ENCODE measurements at places on chromosomes 7 and 10.

DNA sequence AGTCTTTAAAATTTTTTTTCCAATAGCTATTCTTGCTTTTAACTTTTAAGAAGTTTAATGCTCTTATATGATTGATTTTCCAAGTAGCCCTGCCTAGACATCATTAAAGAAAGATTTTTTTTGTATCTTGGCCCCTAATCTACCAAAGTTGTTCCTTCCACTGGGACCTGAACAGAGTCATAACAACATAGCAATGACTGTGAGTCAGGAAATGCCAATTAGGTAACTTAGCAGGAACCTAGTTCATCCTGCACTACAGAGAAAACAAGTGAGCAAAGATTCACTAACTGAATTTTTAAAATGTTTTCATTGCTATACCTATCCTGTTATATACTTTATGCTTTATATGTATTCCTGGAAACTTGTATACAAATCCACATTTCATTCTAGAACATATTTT is 284.7 kb downstream of the BICC1 start:
- no peak for DNase-seq

DNA sequence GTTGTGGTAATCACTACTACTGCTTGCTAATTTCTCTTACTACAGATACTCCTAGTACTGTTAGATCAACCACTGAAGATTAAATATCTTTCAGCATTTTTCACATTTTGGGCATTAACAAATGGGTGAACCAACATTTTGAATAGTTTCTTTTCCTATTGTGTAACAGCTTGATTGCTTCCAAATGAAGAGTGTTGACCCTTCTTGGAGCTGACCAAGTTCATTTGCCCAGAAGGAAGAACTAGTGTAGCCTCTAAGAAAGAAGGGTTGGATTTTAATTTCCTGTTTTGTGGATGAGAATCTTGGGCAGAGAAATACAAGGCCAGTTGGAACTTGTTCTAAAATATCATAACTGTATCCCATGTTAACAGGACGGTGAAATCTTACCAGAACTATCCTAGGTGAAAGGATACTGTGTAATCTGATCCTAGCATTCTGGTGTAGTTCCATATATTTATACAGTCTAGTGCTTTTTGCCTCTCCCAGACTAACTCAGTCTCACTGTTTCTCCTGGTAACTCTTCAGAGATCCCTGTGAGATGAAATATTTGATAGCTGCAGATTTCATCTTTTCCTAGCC is 37.3 kb downstream of the SND1 start:
- no peak for DNase-seq

DNA sequence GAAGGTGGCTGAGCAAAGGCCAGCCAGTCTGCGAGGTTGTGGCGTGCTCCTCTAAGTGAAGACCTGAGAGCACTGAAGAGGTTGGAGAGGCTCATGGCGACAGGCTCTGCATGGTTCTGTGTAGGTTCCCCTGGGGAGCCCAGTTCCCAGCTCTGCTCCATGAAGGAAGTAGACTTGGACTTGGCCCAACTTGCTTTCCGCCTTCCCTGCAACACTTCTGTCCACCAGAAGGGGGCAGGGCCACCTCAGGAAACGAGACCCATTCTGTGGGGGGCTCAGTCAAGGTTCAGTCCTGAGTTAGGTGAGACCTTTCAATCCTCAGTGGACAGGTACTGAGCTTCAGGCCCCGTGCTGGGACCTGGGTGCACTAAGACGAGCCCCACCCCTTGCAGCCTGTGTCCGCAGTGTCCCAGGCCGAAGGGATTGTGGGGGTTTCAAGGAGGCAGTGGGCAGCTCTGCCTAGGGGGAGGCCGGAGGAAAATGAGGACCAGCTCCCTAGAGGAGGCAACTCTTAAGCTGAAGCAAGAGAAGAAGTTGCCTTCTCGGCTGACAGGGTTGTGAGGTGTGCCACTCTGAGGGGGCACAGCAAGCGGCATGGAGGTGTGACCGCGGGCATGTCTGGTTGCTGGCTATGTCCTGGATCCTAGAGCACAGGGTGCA is 15.0 kb upstream of the PCBD1 start:
- no peak for DNase-seq

- no peak for DNase-seq
These were observed 69.4 kb downstream of the FAM53B start for GRCh38 chr10:124674768-124675222.

DNA sequence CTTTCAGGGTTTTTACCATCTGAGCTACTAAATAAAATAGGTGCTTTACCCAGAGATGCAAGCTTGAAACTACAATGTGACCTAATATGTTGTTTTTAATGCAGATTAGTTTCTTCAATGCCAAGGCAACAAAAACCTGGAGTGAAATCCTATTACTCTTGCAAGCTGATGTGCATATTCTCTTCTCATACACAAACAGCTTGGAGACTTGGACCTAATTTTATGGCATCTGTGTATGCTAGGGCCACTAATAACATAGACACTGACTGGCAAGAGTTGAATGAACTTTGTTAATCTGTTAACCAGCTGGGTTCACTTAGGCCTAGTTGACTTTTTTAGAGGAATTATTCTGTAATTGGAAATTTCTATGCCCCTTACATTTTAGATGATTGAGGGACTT is 23.4 kb upstream of the SMIM30 start:
- DNase-seq, result no peak

DNA sequence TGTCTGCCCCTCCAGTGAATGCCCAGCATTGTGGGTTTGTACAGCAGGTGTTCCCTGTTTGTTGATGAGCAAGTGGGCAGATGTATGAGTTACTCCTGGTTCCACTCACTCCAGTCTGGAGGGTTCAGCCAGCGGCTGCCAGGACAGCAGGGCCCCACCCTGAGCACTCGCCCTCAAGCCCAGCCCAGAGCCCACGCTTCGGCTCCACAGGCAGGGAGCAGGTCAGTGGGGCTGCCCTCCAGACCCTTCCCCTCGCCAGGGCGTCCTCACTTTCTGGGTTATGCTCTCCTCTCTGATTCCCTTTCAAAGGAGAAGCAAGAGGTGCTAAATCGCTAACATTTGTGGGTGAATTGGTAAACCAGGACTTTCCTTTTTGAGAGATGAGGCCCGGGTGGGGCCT is 4.8 kb upstream of the VIPR2 start:
- no peak for DNase-seq

DNA sequence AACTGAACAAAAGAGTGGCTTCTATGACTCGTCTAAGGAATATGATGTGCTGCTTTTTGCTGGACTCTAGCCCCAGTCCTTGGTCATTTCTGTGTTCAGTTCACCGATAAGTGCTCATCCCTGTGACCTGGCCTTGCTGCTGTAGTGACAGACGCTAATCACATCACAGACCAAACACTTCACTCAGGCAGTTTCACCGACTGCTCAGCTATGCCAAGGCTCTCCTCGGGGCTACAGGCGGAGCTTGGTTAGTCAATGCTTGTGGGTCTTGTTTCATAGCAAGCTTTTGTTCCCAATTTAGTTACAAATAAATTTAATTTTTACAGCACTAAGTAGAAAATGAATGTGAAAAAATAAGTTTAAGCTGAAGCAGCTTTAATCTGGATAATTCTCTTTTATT is 190.8 kb upstream of the PRKCQ start:
- no peak for DNase-seq

GRCh38 chr10:51789118-51789517 is 89.7 kb upstream of the CSTF2T start:
- no peak for DNase-seq

GRCh38 chr7:149839933-149840332 is 1.8 kb downstream of the ZNF862 start:
- DNase-seq, result no peak

- no peak for DNase-seq
These were observed 173.9 kb upstream of the SP4 start for GRCh38 chr7:21253740-21254687.

- DNase-seq, result no peak
These were observed 239.9 kb downstream of the CAMK1D start for GRCh38 chr10:12589291-12589690.

GRCh38 chr7:17679458-17679857 is 260.8 kb downstream of the SNX13 start:
- DNase-seq, result no peak

DNA sequence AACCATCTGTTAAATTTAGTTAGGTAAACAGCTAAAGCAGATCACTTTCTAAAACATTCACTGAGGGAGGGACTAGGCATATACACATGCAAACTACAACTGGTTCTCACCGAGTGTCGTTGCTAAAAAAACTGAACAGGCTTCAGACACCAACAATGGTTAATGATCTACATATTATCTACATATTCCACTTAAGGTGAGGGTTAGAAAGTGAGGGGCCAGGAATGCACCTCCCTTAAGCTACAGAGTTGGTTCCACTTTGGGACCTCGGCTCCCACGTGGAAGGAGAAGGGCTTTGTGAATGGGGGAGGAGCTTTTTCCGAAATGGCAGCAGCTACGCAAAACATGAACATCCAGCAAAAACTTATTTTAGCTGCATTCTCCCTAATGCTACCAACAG is 5.8 kb downstream of the CTBP2 start:
- no peak for DNase-seq

GRCh38 chr10:112353046-112353445 is 20.9 kb upstream of the ACSL5 start:
- no peak for DNase-seq

DNA sequence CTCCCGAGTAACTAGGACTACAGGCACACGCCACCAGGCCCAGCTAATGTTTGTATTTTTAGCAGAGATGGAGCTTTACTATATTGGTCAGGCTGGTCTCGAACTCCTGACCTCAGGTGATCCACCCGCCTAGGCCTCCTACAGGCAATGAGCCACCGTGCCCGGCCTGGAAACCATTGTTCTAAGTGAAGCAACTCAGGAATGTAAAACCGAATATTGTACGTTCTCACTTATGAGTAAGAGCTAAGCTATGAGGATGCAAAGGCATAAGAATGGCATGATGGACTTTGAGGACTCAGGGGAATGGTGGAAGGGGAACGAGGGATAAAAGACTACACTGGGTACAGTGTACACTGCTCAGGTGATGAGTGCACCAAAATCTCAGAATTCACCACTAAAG is 235.1 kb upstream of the AUTS2 start:
- DNase-seq, result no peak

DNA sequence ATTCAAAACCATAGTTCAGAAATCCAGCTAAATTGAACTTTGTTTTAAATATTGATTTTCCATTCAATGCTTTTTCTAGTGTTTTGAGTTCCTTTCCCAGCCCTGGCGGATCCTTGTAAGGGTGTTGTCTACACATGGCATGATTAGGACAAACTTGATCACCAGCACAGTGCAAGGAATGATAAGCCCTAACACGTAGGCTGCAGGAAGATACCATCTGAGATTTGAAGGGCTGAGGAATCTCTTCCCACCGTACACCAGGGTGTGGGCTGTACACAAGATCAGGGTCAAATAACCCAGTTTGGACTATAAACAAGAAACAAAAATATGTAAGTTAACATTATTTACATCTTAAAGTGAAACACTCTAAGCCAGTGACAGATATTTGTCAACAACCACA is 27.4 kb downstream of the STEAP4 start:
- no peak for DNase-seq

DNA sequence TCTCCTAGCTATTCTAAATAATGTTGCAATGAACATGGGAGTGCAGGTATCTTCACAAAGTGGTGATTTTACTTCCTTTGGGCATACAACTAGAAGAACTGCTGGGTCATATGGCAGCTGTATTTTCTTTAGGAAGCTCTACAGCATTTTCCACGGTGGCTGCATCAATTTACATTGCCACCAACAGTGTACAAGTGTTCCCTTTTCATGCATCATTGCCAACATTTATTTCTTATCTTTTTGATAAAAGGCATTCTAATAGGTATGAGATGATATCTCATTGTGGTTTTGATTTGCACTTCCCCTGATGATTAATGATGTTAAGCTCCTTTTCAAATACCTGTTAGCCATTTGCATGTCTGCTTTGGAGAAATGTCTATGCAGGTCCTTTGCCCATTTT is 52.6 kb downstream of the NT5C2 start:
- DNase-seq, result no peak

DNA sequence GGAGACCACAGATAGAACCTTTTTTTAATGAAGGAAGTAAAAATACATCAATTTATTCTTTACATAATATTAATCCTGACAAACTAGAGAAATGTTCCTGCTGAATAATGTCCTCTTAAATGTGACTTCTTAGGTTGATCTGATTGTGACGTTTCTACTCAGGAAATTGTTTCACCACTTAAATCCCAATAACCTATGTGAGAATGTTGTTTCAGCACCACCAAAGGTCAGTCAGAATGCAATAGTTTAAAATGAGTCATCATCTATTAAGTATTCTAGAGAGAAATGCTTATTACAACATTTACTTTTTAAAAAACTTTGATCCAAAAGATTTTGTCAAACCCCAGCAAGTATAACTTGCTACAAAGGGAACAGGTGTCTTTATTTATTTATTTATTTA is 155.4 kb upstream of the CACNA2D1 start:
- no peak for DNase-seq

DNA sequence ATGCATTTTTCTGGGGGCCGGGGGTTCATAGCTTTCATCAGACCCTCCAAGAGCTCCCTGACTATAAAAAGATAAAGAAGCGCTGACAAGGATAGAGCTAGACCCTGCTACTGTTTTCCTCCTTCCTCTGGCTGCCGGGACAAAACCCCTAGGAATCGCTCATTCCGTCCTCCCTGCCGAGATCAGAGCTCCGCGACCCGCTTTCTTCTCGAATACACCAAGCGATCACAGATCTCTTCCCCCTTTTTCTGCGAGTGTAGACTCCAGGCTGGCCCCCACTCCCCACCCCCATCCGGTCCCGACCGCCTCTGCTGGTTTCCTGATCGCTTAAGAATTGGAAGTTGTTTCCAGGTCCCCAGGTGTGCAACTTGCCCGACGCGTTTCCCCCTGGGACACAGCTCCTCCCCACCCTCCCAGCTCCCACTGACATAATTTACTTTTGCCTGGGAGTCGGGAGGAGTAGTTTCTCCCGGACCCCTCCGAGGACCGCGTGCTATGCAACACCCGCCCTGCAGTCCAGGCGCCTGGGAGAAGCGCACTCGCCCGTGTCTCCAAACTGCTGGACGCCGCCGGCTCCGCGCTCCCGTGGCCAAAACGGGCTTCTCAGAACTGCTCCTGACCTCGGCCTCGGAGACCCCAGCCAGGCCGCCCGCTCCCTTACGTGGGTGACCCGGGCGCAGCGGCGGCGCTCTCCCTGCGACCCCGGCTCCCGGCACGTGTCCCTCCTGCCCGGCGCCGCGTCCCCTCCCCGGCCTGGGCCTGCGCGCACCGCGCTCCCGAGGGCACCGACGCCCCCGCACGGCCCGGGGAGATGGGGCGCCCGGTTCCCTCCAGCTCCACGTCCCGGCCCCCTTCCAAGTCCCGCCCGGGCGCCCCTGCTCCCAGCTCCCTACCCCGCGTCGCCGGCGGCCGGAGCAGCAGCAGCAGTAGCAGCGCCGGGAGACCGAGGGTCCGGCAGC is 552 bp downstream of the IL15RA start:
- no peak for DNase-seq
